ENCODE measurements at places on chromosomes 2 and 18.

- no peak for DNase-seq
Measured at GRCh38 chr2:44441200-44441599, 79.5 kb downstream of the CAMKMT start.

- no peak for DNase-seq
Measured at GRCh38 chr18:48874233-48874632, 76.5 kb downstream of the SMAD7 start.

DNA sequence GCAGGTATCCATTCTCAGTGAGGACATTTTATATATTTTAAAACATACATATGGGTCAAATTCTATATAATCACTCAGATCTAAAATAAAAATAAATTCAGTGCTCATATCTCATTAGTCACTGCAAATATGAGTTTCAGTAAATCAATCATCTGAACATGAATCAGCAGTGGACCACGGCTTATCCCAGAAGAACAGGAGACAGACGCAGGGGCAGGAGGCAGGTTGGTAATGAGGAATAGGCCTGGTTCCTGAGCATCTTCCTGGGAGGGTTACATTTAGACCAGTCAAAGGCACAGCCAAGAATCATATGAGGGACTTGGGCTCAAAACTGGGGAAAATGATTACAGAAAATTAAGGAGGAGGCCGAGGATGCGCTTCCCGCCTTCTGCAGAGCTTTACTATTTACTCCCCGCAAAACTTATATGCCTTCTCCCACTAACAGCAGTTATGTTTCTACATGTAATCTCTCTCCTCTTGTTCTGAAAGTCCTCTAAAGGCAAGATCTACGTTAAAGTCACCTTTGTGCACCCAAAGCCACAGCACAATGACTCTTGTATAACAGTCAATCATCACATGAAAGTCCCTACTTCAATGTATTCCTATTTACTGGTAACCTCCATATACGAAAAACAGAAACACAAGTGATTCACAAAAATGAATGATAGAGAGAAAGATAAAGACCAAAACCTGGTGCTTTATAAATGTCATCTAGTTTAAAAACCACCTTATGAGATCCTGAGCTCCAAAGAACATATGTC is 35.1 kb downstream of the SH3YL1 start:
- no peak for DNase-seq

DNA sequence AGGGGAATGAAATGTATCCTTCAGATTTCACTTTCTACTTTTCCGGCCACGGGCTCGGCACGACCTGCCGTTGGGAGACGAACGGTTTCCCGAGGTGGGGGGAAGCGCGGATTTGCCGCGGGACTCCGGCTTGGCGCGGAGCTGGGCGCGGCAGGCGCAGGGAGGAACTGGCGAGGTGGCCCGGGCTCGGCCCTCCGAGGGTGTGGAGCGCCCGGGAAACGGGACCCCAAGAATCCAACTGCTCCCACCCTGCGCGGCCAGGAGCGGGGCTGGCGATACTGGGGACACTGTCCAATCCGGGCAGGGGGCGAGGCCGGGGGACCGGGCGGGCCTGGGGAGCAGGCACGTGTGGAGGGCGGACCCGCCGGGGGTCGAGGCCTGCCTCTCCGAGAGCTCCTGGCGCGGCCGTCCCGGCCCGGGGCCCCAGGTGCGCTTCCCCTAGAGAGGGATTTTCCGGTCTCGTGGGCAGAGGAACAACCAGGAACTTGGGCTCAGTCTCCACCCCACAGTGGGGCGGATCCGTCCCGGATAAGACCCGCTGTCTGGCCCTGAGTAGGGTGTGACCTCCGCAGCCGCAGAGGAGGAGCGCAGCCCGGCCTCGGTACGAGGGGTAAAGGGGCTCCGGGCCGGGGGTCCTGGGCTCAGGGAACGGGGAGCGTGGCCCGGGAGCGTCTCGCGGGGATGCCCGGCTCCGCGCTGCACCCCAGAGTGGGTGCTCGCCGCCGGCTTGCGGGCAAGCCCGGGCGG is at the start of gene ANXA4:
Gene ANXA4, plus strand, starts transcription at position 560 of the 747 bp plus-strand sequence. CDS start 39,432 bp downstream, outside the sequence.
- no peak for DNase-seq

DNA sequence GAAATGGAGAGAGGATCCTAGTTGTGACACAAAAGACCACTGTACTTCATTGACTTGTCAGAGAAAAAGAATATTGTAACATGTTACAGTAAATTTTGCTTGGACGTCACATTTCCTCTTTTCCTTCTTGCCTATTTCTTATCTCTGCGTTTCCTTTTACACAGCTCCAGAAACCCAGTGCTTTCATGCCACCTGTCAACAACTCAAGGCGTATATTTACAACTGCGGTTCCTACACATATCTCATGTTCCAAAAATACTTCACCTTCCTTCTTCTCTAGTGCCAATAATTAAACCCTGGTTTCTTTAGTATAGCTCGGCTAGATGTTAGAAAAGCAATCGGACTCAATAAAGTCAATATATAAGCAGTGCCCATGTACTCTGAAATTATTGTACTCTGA is 911.5 kb upstream of the FSHR start:
- DNase-seq: no peak

DNA sequence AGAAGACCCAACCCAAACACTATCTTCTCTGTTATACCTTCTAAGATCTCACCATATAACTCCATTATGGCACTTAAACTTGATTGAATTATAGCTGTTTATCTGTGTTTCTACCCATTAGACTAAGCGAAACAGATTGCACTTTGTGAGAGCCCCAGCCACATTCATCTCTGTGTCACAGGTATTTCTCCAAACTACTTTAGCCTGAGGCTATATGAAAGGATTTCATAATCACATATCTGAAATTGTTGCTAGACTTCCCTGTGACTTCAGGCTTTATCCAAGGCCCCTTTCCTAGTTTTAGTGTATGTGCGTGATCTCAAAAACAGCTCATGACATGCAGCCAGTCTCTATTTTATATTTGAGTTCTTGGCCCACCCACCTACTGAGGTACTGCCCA is 745.0 kb upstream of the ACVR2A start:
- no peak for DNase-seq

GRCh38 chr2:218396688-218397462 is 2.8 kb upstream of the CTDSP1 start:
- DNase-seq: no peak

DNA sequence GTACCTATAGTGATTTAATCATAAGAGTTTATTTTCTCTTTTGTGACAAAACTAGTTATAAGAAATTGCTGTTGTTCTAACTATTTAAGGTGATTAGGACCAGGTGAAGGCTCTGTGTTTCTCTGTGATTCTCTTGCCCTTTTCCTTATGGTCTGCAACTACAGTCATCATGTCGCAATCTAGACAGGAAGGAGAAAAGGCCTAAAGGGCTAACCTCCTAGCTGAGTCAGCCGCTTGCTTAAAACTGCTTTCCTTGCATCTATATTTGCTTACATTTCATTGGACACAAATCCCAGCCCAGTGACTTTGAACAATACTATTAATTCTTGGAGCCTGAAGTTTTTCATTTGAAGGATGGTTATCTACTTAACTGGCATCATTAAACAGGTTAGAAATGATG is 93.1 kb downstream of the PIK3C3 start:
- peak; percentile 71 for DNase-seq

DNA sequence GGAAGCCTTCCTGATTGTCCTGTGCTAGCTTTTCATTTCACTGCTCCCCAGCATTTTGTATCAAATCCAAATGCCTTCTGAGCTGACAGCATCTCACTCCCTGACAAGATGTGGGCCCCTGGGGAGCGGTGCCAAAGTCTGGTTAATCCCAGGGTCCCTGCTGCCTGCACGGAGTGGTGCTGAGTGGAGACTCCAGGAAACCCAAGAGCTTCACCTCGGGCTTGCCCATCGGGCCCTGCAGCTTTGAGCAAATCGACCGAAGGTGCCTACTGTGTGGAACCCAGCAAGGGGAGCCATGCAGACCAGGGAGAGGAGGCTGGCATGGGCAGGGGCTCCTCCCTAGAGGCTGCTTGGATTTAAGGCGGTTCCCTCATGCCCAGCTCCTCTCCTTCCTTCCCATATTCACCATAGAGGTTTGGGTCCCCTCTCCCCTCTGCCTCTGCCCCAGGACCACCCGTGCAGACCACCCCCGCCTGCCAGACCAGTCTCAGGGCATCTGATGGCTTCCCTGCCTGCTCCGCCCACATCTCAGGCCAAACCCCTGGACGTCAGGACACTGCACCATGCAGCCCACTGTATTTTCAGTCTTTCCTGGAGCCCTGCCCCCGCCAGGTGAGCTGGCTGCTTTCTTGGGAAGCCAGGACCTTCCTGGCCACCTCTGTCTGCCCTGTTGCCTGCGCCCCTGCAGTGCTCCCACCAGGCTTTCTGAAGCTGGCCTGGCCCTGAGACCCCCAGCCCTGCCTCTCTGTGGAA is 37.8 kb downstream of the RRM2 start:
- DNase-seq: no peak

DNA sequence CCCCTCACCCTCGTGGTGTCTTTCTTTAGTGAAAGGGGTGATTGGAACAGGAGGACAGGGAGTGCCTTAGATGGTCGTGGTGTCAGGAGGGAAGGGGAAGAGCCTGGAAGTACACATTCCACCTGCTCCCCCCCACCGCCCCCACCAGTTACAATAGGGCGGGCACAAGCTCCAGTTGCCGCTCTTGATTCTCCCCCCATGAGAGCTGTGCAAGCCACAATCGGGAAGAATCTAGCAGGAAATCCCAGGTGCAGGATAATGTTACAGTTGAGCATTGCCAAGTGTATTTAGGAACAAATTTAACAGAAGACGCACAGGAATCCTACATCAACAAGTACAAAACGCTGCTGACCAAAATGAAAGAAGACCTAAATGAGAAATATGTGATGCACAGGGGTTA is 73.6 kb downstream of the ASAP2 start:
- DNase-seq: no peak

DNA sequence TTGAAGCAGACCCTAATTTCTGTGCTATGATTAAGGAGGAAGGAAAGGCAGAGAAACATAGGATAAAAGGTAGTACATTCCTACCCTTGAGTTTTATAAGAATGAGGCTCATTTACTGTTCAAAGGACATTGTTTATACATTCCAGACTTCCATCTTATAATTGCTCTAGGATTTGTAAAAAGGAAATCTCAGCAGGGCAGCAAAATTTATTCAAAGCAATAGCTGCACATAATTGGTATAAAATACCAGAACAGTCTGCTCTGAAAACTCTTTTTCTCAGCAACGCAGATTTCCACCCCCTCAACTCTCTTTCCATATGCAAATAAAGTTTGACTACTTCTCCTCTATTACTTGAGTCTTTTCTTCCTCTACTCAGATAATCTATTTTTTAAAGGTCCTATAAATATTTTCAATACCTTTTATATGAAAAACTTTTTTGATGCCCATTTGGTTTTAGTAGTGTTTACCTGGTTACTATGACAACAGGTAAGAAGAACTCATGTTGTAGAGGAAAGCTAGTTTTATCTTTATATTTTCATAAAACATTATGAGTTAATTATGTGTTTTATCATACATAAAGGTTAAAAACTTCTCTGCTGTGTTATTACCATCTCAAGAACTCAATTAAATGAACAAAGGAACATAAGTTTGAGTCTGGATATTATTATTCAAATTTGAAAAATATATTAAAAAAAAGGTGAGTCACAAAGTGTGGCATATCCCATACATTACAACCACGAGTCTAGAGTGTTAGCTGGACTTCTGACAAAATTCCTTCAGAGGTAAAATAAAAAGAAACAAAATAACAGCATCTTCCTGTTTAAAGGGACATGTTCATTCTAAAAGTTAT is 19.9 kb downstream of the RBMS1 start:
- DNase-seq: no peak

DNA sequence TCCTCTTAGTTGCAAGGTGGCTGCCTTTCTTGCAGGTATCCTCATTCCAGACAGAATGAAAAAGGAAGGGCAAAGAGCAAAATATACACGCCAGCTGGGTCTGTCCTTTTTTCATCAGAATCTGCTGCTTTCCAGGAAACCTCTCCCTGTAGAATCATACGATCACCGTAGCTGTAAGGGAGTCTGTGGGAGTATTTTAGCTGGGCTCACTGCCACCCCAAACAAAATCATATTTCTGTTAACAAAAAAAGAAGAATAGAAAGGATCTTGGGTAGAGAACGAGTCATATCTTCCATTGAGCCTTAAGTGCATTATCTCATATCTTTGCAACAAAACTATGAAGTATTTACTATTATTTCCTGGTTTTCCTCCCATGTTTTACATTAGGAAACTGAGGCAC is 15.0 kb upstream of the TANC1 start:
- no peak for DNase-seq

DNA sequence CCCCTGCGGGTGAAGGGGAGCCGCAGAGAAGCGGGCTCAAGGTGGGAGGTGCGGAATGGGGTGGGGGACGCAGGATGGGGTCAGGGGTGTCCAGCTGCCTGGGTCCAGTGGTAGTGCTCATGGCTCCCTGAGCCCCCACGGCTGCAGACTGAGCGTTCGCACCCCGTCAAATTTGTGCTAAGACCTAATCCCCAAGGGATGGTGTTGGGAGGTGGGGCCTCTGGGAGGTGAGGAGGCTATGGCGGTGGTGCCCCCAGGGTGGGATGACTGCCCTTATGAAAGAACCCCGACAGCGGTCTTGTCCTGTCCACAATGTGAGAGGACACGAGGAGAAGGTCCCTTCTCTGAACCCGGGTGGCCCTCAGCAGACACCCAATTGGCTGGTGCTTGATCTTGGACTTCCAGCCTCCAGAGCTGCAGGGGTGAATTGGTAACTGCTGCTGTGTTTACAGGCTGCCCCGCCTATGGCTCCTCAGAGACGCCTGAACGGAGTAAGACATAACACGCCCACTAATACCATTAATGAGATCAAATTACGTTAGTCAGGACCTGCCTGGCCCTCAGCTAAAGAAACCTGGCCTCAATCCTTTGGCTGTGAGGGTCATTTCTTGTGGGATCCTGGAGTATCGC is 42.6 kb downstream of the PXDN start:
- DNase-seq: no peak

DNA sequence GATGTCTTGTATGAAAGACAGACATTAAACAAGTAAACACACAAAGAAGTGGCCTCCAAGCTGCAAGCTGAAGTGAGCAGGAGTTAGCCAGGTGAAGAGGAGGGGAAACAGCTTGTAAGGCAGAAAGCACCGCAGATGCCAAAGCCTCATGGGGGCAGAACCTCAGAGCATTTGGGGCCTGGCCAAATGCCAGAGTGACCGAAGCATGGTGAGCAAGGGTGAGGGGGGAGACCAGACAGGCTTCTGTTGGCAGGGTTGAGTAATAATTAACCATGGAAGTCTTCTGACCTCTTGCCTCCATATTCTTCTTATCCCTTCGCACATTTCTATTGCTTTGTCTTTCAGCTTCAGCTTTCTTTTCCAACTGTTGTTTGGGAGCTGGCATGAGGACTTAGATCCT is 5.6 kb downstream of the QPCT start:
- DNase-seq: no peak

GRCh38 chr18:74513149-74513882 is 17.2 kb downstream of the CNDP2 start:
- no peak for DNase-seq

GRCh38 chr18:36459786-36460185 is 162.3 kb downstream of the FHOD3 start:
- DNase-seq: no peak

GRCh38 chr2:97765933-97766332 is 52.6 kb downstream of the ZAP70 start:
- DNase-seq: no peak

DNA sequence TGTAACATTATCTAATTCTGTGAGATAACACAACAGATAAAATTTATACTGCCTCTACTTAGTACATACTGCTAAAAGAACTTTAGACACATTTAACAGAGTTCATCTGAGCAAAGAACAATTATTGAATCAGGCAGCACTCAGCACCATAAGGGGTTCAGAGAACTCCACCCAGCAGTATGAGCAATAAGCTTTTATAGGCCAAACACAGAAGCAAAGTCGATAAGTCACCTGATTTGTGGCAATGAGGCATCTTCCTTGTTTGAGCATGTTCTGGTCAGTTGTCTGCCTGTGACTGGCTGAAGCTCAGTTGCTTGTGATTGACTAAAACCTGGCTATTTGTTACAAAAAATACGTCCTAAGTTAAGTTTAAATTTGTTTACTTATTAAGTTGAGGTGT is 746.1 kb upstream of the DDX18 start:
- DNase-seq: no peak
